Vagina (tissue), 2 donors: ENCODE measurements at places on chromosomes 4 and X. TPM values are rescaled to one million over a fixed set of nuclear protein-coding genes. Genes with fewer than 3 reads are reported as not detected.

MORC4 gene
- total RNA-seq: 17.9 TPM

GRCh38 chr4:41477181-41477905 lies 60.6 kb upstream of the LIMCH1 start:
- no peak overlapping the region for H3K4me3 ChIP-seq
- no peak overlapping the region for H3K27ac ChIP-seq
- no peak for DNase-seq
- H3K36me3 ChIP-seq: no peaks in the 10 kb centered on the region

ARHGAP24 gene
- 40.0 TPM for total RNA-seq

KCTD8 gene
- total RNA-seq: not detected

- H3K27me3 ChIP-seq: no peaks in the 10 kb centered on the region
- H3K4me1 ChIP-seq: no peaks in the 10 kb centered on the region
- no peak for DNase-seq
- H3K4me3 ChIP-seq: no peak overlapping the region
- no peak overlapping the region for H3K27ac ChIP-seq
Observed at GRCh38 chr4:134548052-134548628, 346.6 kb upstream of the PABPC4L start.

GRCh38 chrX:22516893-22517292 lies 244.2 kb downstream of the CBLL2 start:
- H3K27me3 ChIP-seq: no peaks in the 10 kb centered on the region
- no peaks in the 10 kb centered on the region for H3K4me1 ChIP-seq
- no peaks in the 10 kb centered on the region for H3K36me3 ChIP-seq
- no peak overlapping the region for H3K4me3 ChIP-seq
- H3K27ac ChIP-seq: no peak overlapping the region

- no peak overlapping the region for H3K4me3 ChIP-seq
- H3K27ac ChIP-seq: no peak overlapping the region
- no peaks in the 10 kb centered on the region for H3K36me3 ChIP-seq
Observed at GRCh38 chr4:40289366-40290188, 45.6 kb upstream of the CHRNA9 start.

GRCh38 chrX:39133971-39134370 lies 332.7 kb downstream of the MID1IP1 start:
- no peak overlapping the region for H3K4me3 ChIP-seq
- no peaks in the 10 kb centered on the region for H3K27me3 ChIP-seq
- no peak for DNase-seq
- H3K36me3 ChIP-seq: no peaks in the 10 kb centered on the region

- DNase-seq: no peak
- no peaks in the 10 kb centered on the region for H3K27me3 ChIP-seq
- H3K27ac ChIP-seq: no peak overlapping the region
- H3K4me3 ChIP-seq: no peak overlapping the region
- H3K36me3 ChIP-seq: no peaks in the 10 kb centered on the region
Observed at GRCh38 chrX:17412692-17413091, 37.7 kb downstream of the NHS start.

- no peaks in the 10 kb centered on the region for H3K36me3 ChIP-seq
- H3K27me3 ChIP-seq: no peaks in the 10 kb centered on the region
- DNase-seq: no peak
- no peak overlapping the region for H3K4me3 ChIP-seq
- no peaks in the 10 kb centered on the region for H3K4me1 ChIP-seq
- H3K27ac ChIP-seq: no peak overlapping the region
Observed at GRCh38 chr4:150117094-150117493, 38.8 kb downstream of the DCLK2 start.

- no peak overlapping the region for H3K4me3 ChIP-seq
- no peaks in the 10 kb centered on the region for H3K27me3 ChIP-seq
- H3K27ac ChIP-seq: no peak overlapping the region
- H3K4me1 ChIP-seq: no peaks in the 10 kb centered on the region
Observed at GRCh38 chr4:181728305-181728966, 514.8 kb upstream of the TENM3 start.

DNA sequence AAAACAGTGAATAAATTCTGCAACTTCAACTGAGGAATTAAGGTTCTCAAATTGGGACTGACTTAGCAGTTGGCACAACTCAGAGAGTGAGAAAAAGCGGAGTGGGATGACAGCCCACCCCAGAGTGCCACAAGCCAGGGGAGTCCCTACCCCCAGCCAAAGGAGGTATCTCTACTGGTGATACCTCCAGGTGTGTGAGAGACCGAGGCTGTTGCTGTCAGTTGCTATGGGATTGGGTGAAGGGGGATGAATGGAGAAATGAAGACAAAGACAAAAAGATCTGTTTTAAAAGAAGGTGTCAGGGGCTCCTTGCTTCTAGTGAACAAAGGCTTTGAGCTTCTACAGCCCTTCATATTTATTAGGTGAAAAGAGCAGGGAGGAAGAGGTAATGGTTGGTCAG lies 71.4 kb upstream of the UGT2B10 start:
- no peak overlapping the region for H3K27ac ChIP-seq
- no peak overlapping the region for H3K4me3 ChIP-seq
- H3K4me1 ChIP-seq: no peaks in the 10 kb centered on the region
- no peaks in the 10 kb centered on the region for H3K27me3 ChIP-seq

MTCP1 gene
- 6.9 TPM for total RNA-seq

GRCh38 chr4:102537269-102537668 lies 36.1 kb downstream of the NFKB1 start:
- H3K27me3 ChIP-seq: no peaks in the 10 kb centered on the region
- no peak for DNase-seq
- peaks cover 11% of the 10 kb centered on the region for H3K36me3 ChIP-seq
- H3K4me3 ChIP-seq: no peak overlapping the region
- peaks cover 19% of the 10 kb centered on the region for H3K4me1 ChIP-seq

STARD8 gene
- total RNA-seq: 14.0 TPM

DNA sequence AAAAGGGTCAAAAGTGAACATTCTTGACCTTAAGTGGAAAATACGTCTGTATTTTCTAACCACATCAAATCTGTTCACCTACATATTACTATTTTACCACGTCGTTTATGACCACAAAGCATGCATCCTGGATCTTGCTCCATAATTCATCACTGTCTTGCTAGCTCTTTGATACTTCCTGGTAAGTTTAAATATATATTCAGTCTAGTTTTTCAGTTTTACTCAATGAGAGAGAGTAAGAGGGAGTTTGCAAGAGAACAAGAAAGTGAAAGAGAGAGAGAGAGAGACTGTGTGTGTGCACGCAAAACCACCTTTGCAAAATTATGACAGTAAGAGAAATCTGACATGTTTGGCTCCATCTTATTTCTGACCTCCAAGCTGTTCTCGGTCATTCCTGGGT lies 173.7 kb upstream of the GALNTL6 start:
- DNase-seq: no peak
- no peak overlapping the region for H3K4me3 ChIP-seq
- H3K27ac ChIP-seq: no peak overlapping the region
- H3K27me3 ChIP-seq: no peaks in the 10 kb centered on the region

DNA sequence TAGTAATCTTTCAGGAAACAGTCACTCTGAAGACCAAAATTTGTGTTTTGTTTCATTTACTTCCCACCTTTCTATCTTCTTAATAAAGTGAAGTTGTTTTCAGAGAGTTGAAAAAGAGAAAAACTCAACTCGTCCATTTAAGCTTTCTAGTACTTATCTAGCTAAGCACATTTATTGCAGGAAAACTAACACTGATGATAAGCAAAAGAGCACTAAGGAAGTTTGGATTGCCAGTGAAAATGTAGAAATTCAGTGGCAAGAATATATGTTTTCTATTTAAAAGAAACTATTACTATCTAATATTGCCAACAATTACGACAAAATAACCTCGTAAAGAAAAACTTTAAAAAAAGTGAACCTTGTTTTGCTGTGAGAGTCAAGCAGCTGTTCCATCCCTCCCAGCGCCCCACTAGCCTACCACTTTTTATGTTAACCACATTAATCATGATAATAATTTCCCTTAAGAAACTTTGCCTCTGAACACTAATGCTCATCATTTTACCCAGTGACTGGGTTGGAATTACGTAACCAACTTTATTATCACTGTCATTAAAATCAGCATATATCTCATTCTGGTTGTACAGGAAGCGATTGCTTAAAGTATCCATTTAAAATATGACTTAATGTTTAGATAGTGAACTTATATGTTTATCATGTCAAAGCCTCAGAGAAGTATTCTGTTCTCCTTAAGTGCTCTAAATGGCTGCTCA lies 24.8 kb downstream of the SPRY1 start:
- H3K27me3 ChIP-seq: no peaks in the 10 kb centered on the region
- no peak overlapping the region for H3K27ac ChIP-seq
- no peaks in the 10 kb centered on the region for H3K36me3 ChIP-seq
- H3K4me1 ChIP-seq: no peaks in the 10 kb centered on the region

DNA sequence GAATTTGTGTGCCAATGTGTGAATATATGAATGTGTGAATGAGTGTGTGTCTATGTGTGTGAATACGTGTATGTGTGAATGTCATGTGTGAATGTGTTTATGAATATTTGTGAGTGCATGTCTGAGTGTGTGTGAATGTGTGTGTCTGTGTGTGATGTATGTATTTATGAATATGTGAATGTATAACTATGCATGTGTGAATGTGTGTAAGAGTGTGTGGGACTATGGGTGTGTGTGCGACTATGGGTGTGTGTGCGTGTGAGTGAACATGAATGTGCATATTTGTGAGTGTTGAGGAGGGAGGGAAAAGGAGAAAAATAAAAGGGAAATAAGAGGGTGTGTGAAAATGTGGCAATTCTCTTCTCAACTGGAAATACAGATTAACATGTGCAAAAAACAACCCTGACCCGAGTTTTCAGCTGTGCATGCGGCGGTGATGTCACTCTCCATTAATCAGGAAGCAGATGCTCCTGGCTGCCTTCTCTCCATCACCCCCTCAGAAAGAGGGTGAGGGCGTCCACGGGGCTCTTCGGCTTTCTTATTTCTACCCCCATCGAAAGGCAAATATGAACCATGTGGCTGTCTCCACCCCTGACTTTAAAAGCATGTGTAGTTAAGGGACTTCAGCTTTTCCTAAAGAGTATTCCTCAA lies 219.8 kb downstream of the MAML3 start:
- peak overlapping the region; percentile 38 for H3K27ac ChIP-seq
- peaks cover 15% of the 10 kb centered on the region for H3K4me1 ChIP-seq
- no peak overlapping the region for H3K4me3 ChIP-seq
- no peaks in the 10 kb centered on the region for H3K36me3 ChIP-seq
- H3K27me3 ChIP-seq: no peaks in the 10 kb centered on the region

DNA sequence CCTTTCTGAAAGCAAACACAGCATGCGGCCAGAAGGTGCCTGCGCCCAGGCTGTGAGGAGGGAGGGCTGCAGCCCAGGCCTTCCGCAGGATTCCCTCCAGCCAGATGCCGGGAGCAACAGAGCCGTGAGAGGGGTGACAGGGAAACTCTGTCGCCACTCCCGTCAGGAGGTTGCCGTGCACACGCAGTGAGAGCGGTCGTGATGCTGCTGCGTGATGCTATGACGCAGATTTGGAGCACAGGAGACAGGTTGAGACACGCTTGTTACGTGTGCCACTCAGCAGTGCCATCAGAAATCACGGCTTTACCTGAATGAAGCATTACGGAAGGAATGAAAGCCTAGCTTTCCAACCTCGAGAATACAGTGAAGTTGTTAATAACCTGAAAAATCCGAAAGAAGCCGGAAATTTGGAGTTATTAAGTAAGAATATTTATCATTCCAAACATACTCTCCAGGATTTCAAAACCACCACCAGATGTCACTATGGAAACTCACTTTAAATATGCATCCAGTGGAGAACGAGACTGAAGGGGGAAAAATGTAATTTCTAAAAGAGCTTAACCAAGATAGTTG lies 54.4 kb downstream of the FAT1 start:
- no peaks in the 10 kb centered on the region for H3K36me3 ChIP-seq
- no peak for DNase-seq
- H3K27me3 ChIP-seq: no peaks in the 10 kb centered on the region
- no peak overlapping the region for H3K27ac ChIP-seq

- no peaks in the 10 kb centered on the region for H3K27me3 ChIP-seq
- H3K36me3 ChIP-seq: no peaks in the 10 kb centered on the region
- H3K4me3 ChIP-seq: no peak overlapping the region
- no peaks in the 10 kb centered on the region for H3K4me1 ChIP-seq
Observed at GRCh38 chr4:41776466-41776865, 27.9 kb upstream of the PHOX2B start.

DNA sequence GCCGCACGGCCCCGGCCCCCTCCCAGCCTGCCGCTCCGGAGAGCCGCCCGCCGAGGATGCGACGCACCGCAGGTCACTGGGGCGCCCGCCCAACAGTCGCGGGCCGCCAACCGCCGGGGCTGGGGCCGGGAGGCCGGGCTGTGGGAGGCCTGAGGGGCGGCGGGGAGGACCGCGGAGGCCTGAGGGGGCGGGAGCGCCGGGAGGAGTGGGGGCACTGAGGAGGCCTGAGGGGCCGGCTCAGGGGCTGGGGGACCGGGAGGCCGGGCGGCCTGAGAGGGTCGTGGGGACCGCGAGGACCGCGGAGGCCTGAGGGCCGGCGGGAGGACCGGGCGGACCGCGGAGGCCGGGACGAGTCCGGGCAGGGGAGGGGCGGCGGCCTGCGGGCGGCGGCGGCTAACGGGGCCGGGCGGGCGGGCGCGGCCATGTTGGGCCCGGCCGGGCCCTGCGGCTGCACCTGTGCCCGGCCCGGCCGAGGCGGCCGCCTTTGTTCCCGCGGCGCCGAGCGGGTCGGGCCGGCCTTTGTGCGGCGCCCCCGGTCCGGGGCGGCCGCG lies 353 bp downstream of the NSD2 start:
- H3K36me3 ChIP-seq: no peaks in the 10 kb centered on the region
- H3K27ac ChIP-seq: peak overlapping the region; percentile 94
- no peaks in the 10 kb centered on the region for H3K27me3 ChIP-seq
- no peak for DNase-seq
- peak overlapping the region; percentile 97 for H3K4me3 ChIP-seq

- no peaks in the 10 kb centered on the region for H3K27me3 ChIP-seq
- peaks cover 18% of the 10 kb centered on the region for H3K4me1 ChIP-seq
- H3K27ac ChIP-seq: no peak overlapping the region
- H3K36me3 ChIP-seq: no peaks in the 10 kb centered on the region
- DNase-seq: no peak
- H3K4me3 ChIP-seq: no peak overlapping the region
Observed at GRCh38 chr4:7983296-7983695, 43.6 kb upstream of the AFAP1 start.

ELF4 gene
- total RNA-seq: 14.7 TPM

GRCh38 chrX:40082447-40083119 lies 15.2 kb downstream of the BCOR start:
- DNase-seq: no peak
- no peaks in the 10 kb centered on the region for H3K36me3 ChIP-seq
- peaks cover 3% of the 10 kb centered on the region for H3K27me3 ChIP-seq
- peak overlapping the region; percentile 40 for H3K4me3 ChIP-seq
- H3K4me1 ChIP-seq: peaks cover 45% of the 10 kb centered on the region

TTC29 gene
- not detected for total RNA-seq

GCNA gene
- total RNA-seq: 9.1 TPM

GRCh38 chr4:114864060-114864459 lies 249.4 kb downstream of the NDST4 start:
- H3K27ac ChIP-seq: no peak overlapping the region
- no peaks in the 10 kb centered on the region for H3K36me3 ChIP-seq
- DNase-seq: no peak
- H3K27me3 ChIP-seq: no peaks in the 10 kb centered on the region
